ENCODE measurements at places on chromosomes 12 and 14. TPM values are rescaled to one million over a fixed set of nuclear protein-coding genes. Genes with fewer than 3 reads are reported as not detected.

The TRPV4 gene
- polyA plus RNA-seq: not detected

The FAM181A gene
- polyA plus RNA-seq: not detected

The SERPINA9 gene
- polyA plus RNA-seq: not detected

The SERPINA10 gene
- not detected for polyA plus RNA-seq

- DNase-seq: no peak
Measured at GRCh38 chr14:96639550-96639949, 137.4 kb downstream of the PAPOLA start.

GRCh38 chr12:84779169-84779568 is 133.4 kb downstream of the SLC6A15 start:
- DNase-seq: no peak

DNA sequence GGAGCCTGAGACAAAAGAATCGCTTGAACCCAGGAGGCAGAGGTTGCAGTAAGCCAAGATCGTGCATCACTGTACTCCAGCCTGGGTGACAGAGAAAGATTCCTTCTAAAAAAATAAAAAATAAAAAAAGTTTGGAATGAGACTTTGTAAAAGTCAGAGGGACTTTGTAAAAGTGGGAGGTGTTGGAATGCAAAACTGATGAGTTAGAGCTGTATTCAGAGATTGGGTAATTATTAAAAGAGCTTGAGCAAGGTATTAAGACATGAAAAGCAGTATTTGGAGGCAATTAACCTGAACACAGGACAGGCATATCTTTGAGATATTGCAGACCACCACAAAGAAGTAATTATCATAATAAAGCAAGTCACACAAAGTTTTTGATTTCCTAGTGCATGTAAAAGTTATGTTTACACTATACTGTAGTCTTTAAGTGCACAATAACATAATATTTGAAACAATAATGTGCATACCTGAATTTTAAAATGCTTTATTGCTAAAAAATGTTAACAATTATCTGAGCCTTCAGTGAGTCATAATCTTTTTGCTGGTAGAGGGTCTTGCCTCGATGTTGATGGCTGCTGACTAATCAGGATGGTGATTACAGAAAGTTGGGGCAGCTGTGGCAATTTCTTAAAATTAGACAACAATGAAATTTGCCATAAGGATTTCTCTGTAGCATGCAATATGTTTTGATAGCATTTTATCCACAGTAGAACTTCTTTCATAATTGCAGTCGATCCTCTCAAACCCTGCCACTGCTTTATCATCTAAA is 33.1 kb downstream of the PHLDA1 start:
- no peak for DNase-seq

- no peak for DNase-seq
Measured at GRCh38 chr14:94689985-94690400, 77.8 kb downstream of the SERPINA3 start.

DNA sequence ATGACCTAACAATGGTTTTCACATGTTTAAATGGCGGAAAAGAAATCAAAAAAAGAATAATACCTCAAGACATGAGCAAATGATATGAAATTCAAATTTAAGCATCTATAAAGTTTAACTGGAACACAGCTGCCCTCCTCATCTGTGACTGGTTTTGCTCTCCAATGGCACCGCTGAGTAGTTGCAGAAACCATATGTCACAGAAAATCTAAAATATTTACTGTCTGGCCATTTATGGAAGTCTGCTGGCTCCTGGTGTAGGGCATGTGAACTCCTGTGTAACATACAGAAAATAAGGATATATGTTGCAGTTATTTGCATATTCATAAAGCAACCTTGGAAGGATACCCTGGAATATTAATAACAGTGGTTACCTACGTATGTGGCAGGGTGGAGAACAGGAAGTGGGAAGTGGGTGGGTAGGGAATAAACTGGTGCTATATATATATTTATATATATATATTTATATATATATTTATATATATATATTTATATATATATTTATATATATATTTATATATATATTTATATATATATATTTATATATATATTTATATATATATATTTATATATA is 48.4 kb downstream of the LTBP2 start:
- no peak for DNase-seq

- DNase-seq: no peak
Measured at GRCh38 chr12:30874455-30875321, 51.9 kb upstream of the TSPAN11 start.

DNA sequence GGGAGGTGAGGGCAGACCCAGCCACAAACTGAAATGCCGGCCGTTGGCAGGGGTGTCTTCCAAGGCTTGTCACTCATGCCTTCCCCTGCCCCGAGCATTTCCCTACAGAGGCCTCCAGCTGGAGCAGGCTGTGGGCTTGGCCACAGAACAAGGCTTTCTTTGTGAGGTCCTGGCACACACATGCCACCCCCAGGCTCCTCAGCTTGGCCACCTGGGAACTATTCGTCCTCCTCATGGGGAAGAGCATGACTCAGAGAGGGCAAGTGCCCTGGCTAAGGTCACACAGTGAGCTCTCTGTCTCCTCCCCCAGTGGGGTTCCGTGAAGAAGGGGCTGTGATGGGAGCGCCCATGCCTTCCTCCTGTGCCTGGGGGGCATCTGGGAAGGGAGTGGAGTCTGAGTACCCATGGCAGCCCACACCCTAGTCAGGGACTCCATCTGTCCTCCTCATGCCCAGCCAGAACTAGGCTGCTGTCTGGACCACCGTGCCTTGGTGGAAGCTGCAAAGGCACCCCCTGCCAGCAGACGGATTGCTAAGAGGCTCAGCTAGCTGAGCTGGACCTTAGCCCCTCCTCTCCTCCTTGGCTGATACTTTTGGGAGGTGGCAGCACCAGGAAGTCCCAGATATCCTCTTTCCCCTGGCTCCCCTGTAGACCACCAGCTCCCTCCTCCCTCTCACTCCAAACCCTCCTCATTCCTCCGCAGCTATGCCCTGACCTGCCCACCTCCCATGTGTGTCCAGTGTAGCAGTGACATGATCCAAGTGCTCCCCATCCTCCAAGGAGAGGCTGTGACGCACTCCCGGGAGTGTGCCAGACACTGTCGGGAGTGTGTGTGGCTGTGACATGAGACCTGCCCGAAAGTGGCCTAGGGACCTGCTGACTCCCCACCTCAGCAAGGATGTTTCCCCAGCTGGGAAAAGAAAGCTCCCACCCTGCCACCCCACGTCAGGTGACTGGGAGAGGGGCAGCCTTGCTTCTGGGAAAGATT is 21.4 kb downstream of the ABCB9 start:
- DNase-seq: no peak

DNA sequence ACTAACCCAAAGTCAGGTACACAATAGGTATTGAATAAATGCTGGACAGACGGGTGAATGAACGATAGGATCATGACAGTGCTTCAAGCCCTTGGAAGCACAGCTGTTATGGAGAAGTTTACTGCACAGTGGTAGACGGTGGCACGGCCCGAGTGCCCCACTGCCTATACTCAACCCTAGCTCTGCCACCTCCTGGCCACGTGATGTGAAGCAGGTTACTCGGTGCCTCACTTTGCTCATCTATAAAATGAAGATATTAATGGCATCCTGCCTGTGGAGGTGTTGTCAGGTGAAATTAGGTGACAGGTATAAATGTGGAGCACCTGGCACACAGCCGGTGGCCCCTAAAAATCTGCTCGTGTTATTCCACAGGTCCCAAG is 5.8 kb downstream of the ASB2 start:
- DNase-seq: peak; percentile 82

DNA sequence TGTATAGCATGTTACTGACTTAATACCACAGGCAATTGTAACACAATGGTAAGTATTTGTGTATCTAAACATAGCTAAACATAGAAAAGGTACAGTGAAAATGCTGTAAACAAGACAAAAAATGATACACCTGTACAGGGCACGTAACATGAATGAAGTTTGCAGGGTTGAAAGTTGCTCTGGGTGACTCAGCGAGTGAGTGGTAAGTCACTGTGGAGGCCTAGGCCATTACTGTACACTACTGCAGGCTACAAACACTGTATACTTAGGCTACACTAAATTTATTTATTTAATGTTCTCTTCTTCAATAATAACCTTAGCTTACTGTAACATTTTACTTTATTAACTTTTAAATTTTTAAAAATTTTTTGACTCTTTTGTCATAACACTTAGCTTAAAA is 158.4 kb downstream of the IPO8 start:
- DNase-seq: no peak

GRCh38 chr12:102468261-102468915 is 12.0 kb downstream of the IGF1 start:
- DNase-seq: no peak

GRCh38 chr12:127271776-127272175 is 995.2 kb upstream of the TMEM132C start:
- DNase-seq: no peak

GRCh38 chr12:96107236-96107635 is 71.8 kb upstream of the LTA4H start:
- no peak for DNase-seq

DNA sequence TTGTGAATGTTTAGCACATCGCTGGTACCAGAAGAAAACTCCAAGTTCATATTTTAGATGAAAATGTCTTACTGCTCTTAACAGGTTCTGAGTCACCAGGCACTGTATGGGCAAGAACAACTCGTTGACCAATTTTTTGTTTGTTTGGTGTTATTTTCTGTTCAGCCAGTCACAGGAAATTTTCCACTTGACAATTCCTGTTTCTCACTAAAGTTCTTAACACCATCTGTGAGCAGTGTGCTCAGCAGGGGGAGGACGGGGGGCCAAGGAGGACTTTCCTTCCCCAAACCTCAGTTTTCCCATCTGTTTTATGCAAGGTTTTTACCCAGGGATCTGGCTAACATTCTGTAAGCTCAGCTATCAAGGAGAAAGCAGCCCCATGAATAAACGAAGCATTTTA is 3.0 kb downstream of the NUAK1 start:
- no peak for DNase-seq

GRCh38 chr14:85074955-85075354 is 455.0 kb upstream of the FLRT2 start:
- DNase-seq: no peak

GRCh38 chr14:74637178-74637550 is 25.1 kb upstream of the LTBP2 start:
- no peak for DNase-seq

- DNase-seq: no peak
Measured at GRCh38 chr12:75812271-75813018, 219.1 kb downstream of the PHLDA1 start.

DNA sequence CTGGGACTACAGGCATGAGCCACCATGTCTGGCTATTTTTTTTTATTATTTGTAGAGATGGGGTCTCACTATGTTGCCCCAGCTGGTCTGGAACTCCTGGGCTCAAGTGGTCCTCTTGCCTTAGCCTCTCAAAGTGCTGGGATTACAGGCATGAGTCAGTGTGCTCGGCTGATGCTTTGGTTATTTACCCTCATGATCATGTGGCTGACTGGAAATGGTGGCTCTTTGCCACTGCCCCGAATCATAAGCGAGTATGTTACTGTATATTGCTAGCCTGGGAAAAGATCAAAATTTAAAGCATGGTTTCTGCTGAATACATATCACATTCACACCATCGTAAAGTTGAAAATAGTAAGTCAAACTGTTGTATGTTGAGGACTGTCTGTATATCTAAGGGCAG is 101.1 kb downstream of the RGS6 start:
- DNase-seq: no peak

GRCh38 chr12:120724720-120725119 is 906 bp upstream of the ACADS start:
- DNase-seq: no peak
